HCT116 (cell line): ENCODE measurements at places on chromosomes 1 and 21. TPM values are rescaled to one million over a fixed set of nuclear protein-coding genes. Genes with fewer than 3 reads are reported as not detected.

DNA sequence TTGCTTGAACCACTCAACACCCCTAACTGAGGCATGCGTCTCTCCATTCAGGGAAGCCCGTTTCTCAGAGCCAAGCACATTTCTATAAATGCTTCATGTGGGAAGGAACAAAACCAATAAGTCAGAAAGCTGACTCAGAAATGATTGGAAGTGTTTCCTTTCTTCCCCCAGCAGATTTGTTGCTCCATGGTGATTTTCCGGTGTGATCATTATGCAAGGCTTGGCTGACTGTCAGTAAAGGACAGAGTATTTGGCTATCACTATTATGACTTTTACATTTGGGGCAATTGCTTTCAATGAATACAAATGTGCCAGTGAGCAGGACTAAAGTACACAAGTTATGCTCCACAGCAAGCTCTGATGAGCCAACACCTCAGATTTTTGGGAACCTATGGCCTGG lies 53.3 kb upstream of the ZC3H11B start:
- 0 out of 2 replicates have a peak, but pooled peaks cover 4% of the 10 kb centered on the region for H3K27me3 ChIP-seq
- no peaks in the 10 kb centered on the region for H3K4me1 ChIP-seq
- H3K27ac ChIP-seq = no peak overlapping the region

The FBXO44 gene
- 60.9 TPM for total RNA-seq

GRCh38 chr21:33025106-33025488 lies 638 bp upstream of the OLIG2 start:
- DNase-seq = no peak
- H3K4me3 ChIP-seq = no peak overlapping the region
- H3K4me1 ChIP-seq = no peaks in the 10 kb centered on the region
- no peak overlapping the region for H3K27ac ChIP-seq
- peaks cover 12% of the 10 kb centered on the region; the same call in 1 of the 2 replicates for H3K27me3 ChIP-seq

- no peaks in the 10 kb centered on the region for H3K27me3 ChIP-seq
- H3K4me1 ChIP-seq = peaks cover 74% of the 10 kb centered on the region
- DNase-seq = no peak
- no peaks in the 10 kb centered on the region for H3K36me3 ChIP-seq
Measured at GRCh38 chr1:26694638-26695355, 1.0 kb upstream of the ARID1A start.

- H3K36me3 ChIP-seq = peaks cover 23% of the 10 kb centered on the region
- DNase-seq = no peak
- H3K27me3 ChIP-seq = no peaks in the 10 kb centered on the region
- no peak overlapping the region for H3K27ac ChIP-seq
Measured at GRCh38 chr1:162500805-162501204, 3.2 kb downstream of the UHMK1 start.

- no peak overlapping the region for H3K27ac ChIP-seq
- H3K36me3 ChIP-seq = no peaks in the 10 kb centered on the region
- no peak for DNase-seq
- H3K4me1 ChIP-seq = no peaks in the 10 kb centered on the region
Measured at GRCh38 chr1:97893844-97894243, 27.0 kb downstream of the DPYD start.

GRCh38 chr1:243793298-243793697 lies 56.7 kb downstream of the AKT3 start:
- peaks cover 25% of the 10 kb centered on the region for H3K27me3 ChIP-seq
- no peaks in the 10 kb centered on the region for H3K36me3 ChIP-seq
- no peak overlapping the region for H3K4me3 ChIP-seq

GRCh38 chr1:3551290-3551678 lies 60.0 kb downstream of the MEGF6 start:
- H3K4me1 ChIP-seq = peaks cover 25% of the 10 kb centered on the region
- DNase-seq = no peak

The DENND2C gene
- 3.6 TPM for total RNA-seq

DNA sequence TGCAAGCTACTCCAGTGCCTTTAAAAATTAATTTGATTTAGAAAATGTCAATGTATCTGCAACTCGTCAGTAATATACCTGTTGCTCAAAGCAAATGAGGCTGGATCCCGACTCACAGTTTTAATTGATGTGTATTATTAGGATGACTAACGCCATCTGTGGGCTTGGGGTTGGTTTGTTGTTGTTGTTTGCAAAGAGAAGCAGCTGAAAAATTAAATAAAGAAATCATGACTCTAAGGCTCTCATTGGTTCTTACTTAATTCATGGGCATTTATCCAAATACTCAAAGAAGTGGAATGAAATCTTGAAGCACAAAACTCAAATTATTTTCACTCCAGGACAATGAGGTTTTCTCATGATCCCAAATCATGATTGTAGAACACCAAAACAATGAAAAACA lies 46.4 kb downstream of the SEC16B start:
- peaks cover 9% of the 10 kb centered on the region; the same call in 1 of the 2 replicates for H3K4me1 ChIP-seq
- peaks cover 10% of the 10 kb centered on the region; the same call in 1 of the 2 replicates for H3K27me3 ChIP-seq
- H3K27ac ChIP-seq = no peak overlapping the region
- H3K36me3 ChIP-seq = no peaks in the 10 kb centered on the region
- DNase-seq = no peak

DNA sequence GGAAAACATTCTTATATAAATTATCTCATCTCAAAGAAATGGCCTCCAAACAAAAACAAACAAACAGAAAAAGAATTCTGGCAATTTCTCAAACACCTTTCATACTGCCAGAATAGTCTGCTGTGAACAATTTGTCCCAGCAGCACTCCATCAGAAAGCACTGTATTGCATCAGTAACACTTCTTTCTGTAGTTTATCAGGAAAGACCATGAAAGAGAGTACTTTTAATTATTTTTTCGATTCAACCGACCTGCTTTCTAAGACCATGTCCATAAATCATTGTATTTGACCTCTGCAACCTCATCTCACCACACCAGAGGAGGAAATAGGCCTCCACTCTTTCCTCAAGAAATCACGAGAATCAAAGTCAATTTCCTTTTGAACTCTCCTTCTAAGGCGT lies 1579.9 kb downstream of the MRPL39 start:
- H3K27ac ChIP-seq = no peak overlapping the region
- no peaks in the 10 kb centered on the region for H3K36me3 ChIP-seq
- no peaks in the 10 kb centered on the region for H3K27me3 ChIP-seq
- no peaks in the 10 kb centered on the region for H3K4me1 ChIP-seq
- no peak overlapping the region for H3K4me3 ChIP-seq

GRCh38 chr1:110106013-110106941 lies 6.0 kb upstream of the UBL4B start:
- H3K4me1 ChIP-seq = no peaks in the 10 kb centered on the region
- H3K27me3 ChIP-seq = peaks cover 3% of the 10 kb centered on the region; the same call in 1 of the 2 replicates
- DNase-seq = peak; percentile 35

The LRRC71 gene
- not detected for total RNA-seq

The FOXD3 gene
- total RNA-seq = 0.17 TPM

DNA sequence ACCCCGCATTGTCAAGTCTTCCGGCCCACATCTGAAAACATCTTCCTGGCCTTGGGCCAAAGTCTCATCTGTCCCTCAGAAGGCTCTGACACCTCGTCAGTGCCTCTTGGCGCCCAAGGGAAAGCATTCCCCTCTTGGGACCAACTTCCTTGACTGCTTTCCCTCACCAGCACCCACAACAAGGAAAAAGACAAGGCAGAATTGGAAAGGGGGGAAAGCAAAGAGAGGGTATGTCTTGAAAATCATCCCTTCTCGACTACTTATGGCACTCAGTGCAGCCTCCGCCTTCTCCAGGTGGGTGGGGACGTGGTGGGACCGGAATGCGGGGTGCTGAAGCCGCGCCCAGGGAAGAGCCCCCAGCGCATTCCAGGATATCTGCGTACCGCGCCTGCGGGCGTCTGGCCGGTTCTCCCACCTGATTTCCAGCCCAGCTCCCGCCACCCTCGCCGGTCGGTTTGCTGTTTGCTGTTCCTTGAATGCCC lies 554 bp upstream of the SLC39A1 start:
- peak overlapping the region; percentile 93 for H3K27ac ChIP-seq
- peaks cover 29% of the 10 kb centered on the region for H3K4me1 ChIP-seq
- peak overlapping the region; percentile 94 for H3K4me3 ChIP-seq
- no peaks in the 10 kb centered on the region for H3K27me3 ChIP-seq

- no peak overlapping the region for H3K27ac ChIP-seq
- H3K36me3 ChIP-seq = no peaks in the 10 kb centered on the region
- peak; percentile 50 for DNase-seq
- no peaks in the 10 kb centered on the region for H3K27me3 ChIP-seq
- 0 out of 2 replicates have a peak overlapping the region, but pooled peaks have one; percentile 2 for H3K4me3 ChIP-seq
Measured at GRCh38 chr1:3604468-3604974, 6.8 kb downstream of the MEGF6 start.

GRCh38 chr1:68976916-68977610 lies 480.2 kb upstream of the DEPDC1 start:
- H3K27me3 ChIP-seq = 0 out of 2 replicates have a peak, but pooled peaks cover 5% of the 10 kb centered on the region
- no peaks in the 10 kb centered on the region for H3K4me1 ChIP-seq
- no peaks in the 10 kb centered on the region for H3K36me3 ChIP-seq
- no peak for DNase-seq
- no peak overlapping the region for H3K4me3 ChIP-seq

The GPR153 gene
- 6.1 TPM for total RNA-seq

DNA sequence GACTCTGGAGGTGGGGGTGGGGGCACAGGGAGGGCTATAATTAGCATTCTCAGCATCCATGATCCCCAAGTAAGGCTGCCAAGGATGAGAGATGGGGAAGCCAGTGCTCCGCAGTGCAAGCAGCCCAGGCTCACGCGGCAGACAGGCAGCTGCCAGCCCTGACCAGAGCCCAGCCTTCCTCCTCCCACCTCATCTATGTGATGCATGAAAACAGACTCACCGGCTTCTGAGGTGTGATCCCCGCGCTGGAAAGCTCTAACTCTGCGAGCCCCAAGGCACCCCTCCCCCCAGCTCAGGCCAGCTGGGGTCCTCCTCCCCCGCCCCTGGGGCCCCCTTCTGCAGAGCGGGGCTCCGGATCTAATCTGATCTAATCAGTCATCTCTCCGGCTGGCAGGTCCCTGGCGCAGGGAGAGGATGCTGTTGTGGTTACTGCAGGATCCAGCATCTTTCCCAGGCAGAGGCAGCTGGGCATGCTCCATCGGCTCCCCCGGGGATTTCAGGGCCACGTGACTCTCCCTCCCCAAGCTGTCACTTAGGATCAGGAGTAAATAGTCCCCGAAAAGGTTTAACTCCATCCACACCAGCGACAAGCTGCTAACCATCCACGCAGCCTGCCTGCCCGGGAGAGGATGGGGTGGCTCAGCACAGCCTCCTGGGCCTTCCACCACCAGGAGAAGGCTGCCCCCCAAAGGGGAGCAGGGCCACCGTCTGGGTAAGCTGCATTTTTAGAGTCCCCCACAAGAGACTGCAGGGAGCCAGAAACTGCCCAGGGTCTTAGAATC lies at the start of gene PLEKHA6:
PLEKHA6 (minus strand) TSS at position 456 of the 782 bp plus-strand sequence. CDS start 86,202 bp downstream, outside the sequence.
- DNase-seq = no peak
- no peaks in the 10 kb centered on the region for H3K27me3 ChIP-seq
- H3K4me1 ChIP-seq = peaks cover 6% of the 10 kb centered on the region; the same call in 1 of the 2 replicates
- H3K4me3 ChIP-seq = no peak within 1 kb of the TSS
- no peaks in the 10 kb centered on the region for H3K36me3 ChIP-seq

DNA sequence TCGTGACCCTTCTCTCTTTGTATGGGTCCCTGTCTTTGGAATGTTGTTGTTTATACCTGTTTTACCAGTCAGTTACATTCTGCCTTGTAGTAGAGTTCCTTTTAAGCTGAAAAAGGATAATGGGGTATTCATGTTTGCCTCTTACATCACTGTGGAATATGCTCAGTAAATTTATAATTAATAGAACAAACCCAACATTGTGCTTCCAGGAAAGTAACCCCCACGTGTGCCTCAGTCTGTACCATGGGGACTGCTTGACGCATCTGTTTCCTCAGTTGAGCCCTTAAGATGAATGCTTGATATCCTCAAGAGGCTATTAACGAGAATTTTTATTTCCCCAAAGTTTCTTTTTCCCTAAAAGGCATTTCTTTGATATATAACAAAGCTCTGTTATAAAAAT lies 73.4 kb downstream of the ST6GALNAC3 start:
- no peak overlapping the region for H3K4me3 ChIP-seq
- H3K27me3 ChIP-seq = no peaks in the 10 kb centered on the region

- H3K4me1 ChIP-seq = peaks cover 11% of the 10 kb centered on the region; the same call in 1 of the 2 replicates
- DNase-seq = no peak
- H3K27me3 ChIP-seq = 0 out of 2 replicates have a peak, but pooled peaks cover 3% of the 10 kb centered on the region
- no peak overlapping the region for H3K27ac ChIP-seq
- no peak overlapping the region for H3K4me3 ChIP-seq
Measured at GRCh38 chr1:29356663-29357062, 120.3 kb downstream of the PTPRU start.

GRCh38 chr1:217917281-217917887 lies 286.2 kb downstream of the SPATA17 start:
- DNase-seq = no peak
- no peak overlapping the region for H3K27ac ChIP-seq
- no peak overlapping the region for H3K4me3 ChIP-seq
- H3K4me1 ChIP-seq = no peaks in the 10 kb centered on the region
- H3K27me3 ChIP-seq = peaks cover 29% of the 10 kb centered on the region

The CD1E gene
- total RNA-seq = not detected

DNA sequence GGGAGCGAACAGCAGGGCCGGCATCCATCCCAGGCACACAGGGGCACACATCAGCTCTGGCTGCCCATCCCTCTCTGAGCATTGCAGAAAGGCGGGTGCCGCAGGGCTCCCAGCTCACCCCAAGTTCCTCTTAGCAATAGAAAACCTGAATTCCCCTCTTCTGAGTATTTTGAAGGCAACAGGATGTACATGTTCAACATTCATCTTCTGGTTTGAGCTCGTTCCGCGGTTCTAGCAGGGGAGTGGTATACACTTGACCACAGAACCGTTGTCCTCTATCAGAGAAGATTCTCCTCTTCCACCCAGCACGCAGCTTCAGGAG lies 23.6 kb downstream of the ACTA1 start:
- H3K4me1 ChIP-seq = peaks cover 7% of the 10 kb centered on the region
- no peak for DNase-seq
- no peaks in the 10 kb centered on the region for H3K36me3 ChIP-seq
- no peak overlapping the region for H3K27ac ChIP-seq

The GBP7 gene
- not detected for total RNA-seq

GRCh38 chr21:28138272-28138671 lies 854.4 kb downstream of the LTN1 start:
- H3K27me3 ChIP-seq = no peaks in the 10 kb centered on the region
- no peaks in the 10 kb centered on the region for H3K4me1 ChIP-seq
- no peak for DNase-seq
- no peak overlapping the region for H3K4me3 ChIP-seq

DNA sequence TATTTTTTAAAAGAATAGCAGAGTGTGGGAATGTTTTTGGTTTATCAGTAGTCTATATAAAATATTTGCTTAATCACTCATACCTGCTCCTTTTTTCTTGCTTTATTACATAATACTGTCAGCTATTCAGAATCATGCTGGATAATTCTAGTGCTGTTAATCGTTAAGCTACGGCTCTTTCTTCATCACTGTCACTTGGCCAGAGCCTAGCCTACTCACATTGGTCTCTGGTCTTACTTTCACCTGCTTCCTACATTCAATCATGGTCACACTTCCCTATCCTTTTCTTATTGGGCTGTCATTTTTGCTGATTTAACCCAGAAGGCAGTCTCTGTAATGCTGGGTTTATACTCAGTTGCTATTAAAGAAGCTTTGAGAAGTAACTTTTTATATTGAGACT lies 2.5 kb downstream of the KLHL20 start:
- peaks cover 3% of the 10 kb centered on the region; the same call in 1 of the 2 replicates for H3K4me1 ChIP-seq
- H3K4me3 ChIP-seq = no peak overlapping the region
- H3K36me3 ChIP-seq = no peaks in the 10 kb centered on the region
